T-helper 17 cell (primary cell): ENCODE measurements at places on chromosomes 12 and 14.

DNA sequence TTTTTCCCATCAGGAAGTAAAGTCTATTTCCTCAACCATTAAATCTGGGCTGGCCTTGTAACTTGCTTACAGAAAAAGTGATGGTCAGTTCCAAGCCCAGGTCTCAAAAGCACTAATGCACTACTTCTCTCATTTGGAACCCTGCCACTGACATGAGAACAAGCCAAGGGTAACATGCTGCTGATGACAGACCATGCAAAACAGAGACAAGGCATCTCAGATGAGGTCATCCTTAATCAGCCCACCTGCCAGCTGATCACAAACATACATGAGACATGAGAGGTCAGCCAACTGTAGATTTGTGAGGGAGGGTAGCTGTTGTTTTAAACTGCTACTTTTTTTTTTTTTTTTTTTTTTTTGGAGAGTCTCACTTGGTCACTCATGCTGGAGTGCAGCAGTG is 16.2 kb downstream of the TWF1 start:
- DNase-seq = no peak

- DNase-seq = no peak
Measured at GRCh38 chr12:47082283-47082682, 2.5 kb upstream of the AMIGO2 start.

- no peak for DNase-seq
Measured at GRCh38 chr12:101738920-101739665, at the start of gene SYCP3. SYCP3 (minus strand) TSS chr12:101739462; CDS start chr12:101737935, 1,527 bp downstream.

GRCh38 chr12:15599266-15600037 is 189.7 kb downstream of the EPS8 start:
- no peak for DNase-seq

GRCh38 chr14:62110941-62111340 is 348.7 kb downstream of the SNAPC1 start:
- no peak for DNase-seq

- no peak for DNase-seq
Measured at GRCh38 chr12:45276154-45276755, 60.4 kb downstream of the ANO6 start.

DNA sequence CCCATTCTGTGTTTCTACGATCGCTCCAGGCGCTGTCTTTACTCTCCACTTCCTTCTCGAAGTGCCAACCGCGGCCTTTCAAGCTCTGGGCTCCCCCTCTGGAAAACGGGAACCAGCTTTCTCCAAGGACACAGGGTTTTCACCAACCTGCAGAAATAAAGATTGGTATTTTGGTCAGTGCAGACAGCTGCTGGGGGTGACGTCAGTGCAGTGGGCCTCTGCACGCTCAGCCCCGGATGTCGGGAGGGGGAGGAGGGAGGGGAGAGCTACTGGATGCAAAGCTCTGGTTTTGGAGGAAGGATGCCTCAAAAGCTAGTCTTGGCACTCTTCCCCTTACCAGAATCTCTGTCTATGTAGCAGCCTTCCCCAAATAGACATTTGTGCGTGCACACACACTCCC is 19.9 kb downstream of the HRK start:
- no peak for DNase-seq
